Activated CD4-positive, alpha-beta T cell treated with anti-CD3 and anti-CD28 coated beads for 48 hours (primary cell): ENCODE measurements at places on chromosomes 2 and 18.

- no peak for DNase-seq
These were observed 13.9 kb downstream of the ASB18 start for GRCh38 chr2:236250286-236250685.

DNA sequence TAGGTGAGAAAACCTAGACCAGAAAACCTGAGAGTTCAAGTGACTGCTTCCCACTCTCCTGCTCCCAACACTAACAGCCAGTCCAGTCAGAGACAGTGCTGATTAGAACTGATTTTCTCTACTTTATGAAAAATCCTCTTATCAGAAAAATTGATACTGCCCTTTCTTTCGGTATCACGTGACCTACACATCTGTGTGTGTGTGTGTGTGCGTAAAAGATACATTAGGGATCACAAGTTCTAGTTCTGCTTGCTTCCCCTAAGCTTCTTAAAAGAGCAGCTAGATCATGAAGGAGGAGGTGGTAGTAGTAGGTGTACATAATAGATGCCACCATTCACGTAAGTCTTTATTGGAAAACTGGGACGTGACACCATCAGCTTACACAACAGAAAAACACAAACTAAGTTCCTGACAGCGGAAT is 1.5 kb downstream of the ARL5A start:
- DNase-seq = no peak

DNA sequence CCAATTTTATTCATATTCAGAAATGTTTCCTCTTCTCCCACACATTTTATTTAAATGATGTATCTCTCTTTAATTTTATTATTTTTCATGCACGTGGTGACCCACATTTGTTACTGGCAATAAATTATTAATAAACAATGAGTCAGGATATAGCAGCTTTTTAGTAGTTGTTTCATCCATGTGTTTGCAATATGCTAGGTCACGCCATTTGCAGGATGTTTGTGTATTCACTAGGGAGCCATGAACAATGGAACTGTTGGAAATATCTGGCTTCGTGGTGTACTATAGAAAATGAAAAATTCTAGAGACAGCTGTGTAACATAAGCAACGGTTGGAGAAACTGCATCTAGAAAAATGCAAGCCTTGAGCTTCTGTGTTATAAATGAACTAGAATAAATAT is 176.0 kb upstream of the COL3A1 start:
- no peak for DNase-seq

- no peak for DNase-seq
These were observed 87.2 kb downstream of the UXS1 start for GRCh38 chr2:106106622-106107508.

DNA sequence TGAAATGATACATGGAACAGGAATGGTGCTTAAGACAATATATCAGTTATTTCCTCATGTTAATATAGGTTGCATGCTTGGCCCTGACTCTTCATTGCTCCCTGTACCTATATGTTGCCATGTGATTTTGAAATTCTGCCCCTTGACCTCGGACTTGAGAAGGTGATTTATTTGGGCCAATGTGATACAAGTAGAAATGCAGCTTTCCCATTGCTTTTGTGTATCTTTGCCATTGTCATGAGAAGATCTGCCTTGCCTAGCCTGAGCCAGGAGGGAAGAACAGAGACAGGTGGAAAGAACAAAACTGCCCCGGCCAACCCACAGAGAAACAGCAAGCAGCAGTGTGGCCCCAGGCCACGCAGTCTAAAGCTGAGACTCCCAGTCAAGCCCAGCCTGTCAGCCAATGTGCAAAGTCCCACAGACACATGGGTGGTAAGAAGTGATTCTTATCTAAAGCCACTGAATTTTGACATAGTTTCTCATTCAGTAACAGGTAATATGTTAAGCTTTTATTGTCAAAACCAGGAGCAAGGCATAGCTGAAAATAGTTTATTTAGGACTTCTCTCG is 245.7 kb upstream of the RND3 start:
- DNase-seq = no peak

DNA sequence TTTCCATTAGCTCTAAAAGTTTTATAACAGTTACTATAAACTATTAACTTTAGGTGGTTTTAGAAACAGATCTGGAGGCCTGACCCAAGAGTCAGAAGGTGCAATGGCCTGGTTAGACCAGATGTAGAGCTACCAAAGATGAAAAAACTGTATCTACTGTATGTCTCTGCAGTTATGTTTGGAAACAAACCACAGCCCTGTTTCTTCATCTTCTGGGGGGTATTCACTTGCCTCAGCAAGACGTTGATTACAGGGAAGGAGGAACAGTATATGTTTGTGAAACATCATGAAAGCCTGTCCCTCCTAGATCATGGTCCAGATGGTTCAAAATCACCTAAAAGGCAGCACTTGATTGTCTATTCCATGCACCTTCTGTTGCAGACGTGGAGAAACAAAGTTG is 220.2 kb downstream of the SUCLG1 start:
- no peak for DNase-seq

- no peak for DNase-seq
These were observed 21.0 kb upstream of the IL37 start for GRCh38 chr2:112889976-112890375.

DNA sequence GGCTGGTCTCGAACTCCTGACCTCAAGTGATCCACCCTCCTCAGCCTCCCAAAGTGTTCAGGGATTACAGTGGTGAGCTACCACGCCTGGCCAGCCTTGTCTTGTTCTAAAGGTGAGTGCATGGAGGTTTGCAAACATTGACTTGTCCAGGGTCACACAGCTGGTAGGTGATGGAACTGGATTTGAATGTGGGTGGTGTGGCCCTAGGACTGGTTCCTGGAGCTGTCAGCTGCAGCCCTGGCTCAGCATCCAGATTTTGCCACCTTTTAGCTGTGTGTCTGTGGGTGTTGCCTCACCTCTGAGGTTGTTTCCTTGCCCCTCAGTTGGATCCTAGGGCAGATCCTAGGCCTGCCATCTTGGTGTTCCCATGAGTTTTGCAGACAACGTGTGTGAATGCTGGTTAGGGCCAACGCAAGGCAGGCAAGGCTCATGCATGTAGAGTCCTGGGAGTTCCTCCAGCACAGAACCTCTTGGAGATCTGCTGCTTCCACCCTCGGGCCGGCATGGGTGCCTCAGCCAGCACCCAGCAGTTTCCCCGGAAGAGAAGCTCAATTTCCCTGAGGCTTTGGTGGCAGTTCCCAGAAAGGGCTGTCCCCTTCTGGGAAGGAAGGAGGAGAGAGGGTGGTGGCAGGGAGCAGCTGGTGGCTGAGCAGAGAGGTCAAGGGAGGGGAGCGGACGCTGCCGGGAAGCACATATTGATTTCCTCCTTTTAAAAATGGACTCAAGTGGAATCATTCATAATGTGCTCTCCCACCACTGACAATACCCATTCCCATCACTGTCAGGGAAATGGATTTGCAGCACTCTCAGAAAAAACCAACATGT is 127.6 kb upstream of the HS6ST1 start:
- DNase-seq = no peak

GRCh38 chr2:30781451-30781850 is 25.8 kb downstream of the CAPN13 start:
- DNase-seq = no peak

DNA sequence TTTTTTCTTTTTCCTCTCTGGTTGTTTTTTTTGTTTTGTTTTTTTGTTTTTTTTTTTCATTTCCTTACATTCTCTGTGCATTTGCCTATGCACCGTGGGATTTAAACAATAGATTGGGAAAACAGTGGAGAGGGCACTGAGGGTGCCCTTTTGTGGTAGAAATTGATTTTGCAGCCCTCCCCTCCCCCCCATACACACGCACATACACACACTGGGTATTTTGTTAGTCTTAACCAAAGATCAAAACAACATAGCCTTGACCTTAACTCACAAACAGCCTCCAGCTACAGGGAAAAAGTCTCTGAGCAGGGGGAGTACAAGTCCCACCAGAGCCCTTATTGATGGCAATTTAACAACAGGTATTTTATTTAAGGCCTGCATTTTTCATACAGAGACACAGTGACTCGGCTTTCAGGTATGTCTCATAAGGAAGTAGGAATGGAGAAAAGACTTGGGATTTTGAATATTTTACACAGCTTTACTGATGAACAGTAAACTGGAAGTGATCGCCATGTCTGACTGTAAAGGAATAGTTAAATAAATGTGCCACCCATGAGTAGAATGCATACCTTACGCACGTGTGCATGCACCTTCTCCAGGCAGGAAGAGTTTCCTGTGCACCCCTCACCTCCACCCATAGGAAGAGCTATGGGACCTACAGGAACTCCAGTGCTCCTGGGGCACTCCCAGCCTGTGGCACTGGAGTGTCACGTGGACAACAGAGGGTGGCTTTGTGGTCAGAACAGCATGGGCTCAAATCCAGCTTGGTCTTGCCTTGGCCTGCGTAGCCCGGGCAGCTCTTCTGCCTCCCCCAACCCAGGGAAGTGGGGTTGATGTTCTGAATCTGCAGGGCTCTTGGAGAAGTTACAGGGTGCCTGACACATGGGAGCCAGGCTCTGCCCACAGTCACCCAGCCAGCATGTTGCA is 266.4 kb downstream of the ANAPC1 start:
- no peak for DNase-seq

GRCh38 chr2:12175323-12175722 is 428.9 kb downstream of the LPIN1 start:
- no peak for DNase-seq

- DNase-seq = no peak
These were observed 105.8 kb upstream of the CTAGE1 start for GRCh38 chr18:22523481-22523880.

GRCh38 chr18:79801641-79802040 is 3.9 kb downstream of the KCNG2 start:
- no peak for DNase-seq

GRCh38 chr2:158688721-158689120 is 106.4 kb upstream of the DAPL1 start:
- no peak for DNase-seq

DNA sequence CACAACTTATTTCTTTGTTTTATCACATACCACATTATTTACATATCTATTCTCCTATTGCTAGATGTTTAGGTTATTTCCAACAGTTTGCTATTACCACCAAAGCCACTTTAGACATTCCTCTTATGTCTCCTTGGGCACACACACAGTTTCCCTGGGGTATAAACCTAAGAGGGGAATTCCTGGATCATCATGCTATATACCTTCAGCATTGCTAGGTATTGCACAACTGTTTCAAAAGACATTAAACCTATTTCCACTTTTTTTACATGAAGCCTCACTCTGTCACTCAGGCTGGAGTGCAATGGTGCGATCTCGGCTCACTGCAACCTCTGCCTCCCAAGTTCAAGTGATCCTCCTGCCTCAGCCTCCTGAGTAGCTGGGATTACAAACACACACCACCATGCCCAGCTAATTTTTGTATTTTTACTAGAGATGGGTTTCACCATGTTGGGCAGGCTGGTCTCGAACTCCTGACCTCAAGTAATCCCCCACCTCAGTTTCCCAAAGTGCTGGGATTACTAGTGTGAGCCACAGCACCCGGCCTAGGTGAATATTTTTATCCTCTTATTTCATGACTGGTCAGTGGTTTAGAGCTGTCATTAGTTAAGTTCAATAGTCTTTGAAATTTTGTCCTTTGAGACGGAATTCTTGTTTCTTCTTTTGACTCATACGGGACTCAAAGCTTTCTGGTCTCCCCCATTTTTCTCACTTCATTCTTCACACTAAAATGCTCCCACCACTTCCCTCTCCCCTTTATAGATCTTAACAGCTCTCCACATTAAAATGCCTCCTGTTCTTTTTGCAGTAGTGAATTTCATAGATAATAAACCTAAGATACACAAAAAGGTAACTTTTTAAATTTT is 30.3 kb downstream of the SULT1C4 start:
- no peak for DNase-seq

DNA sequence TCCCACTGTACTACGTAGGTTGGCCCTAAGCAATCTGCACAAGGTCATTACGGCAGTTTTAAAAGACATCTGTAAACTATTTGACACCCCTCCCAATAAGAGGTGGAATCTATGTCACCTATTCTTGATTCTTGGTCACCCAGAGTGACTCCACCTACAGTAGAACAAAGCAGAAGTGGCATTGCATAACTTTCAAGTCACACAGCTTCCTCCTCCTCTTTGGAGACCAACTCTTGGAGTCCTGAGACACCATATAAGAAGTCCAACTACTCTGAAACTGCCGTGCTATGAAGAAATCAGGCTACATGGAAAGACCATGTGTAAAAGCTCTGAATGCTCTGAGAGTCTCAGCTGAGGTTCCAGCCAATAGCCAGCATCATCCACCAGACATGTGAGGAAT is 253.5 kb upstream of the CDH20 start:
- DNase-seq = no peak

GRCh38 chr2:105777031-105777482 is 32.3 kb downstream of the NCK2 start:
- peak; percentile 31 for DNase-seq

GRCh38 chr2:119760237-119760955 is 674 bp downstream of the PTPN4 start:
- peak; percentile 45 for DNase-seq

DNA sequence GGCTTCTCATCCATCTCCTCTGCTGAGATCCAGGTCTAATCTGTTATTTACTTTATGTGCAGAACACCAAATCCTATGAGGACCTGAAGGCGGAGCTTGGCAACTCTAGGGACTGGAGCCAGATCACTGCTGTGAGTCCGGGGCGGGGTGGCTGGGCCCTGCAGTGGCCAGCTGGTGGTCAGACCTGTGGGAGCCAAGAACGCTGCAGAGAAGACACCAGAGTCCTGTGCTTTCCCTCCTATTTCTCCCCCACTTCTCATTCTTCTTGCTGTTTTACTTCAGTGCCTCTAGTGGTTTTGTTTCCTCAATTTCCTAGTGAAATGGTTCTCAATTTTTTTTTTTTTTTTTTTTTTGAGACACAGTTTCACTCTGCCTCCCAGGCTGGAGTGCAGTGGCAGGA is 19.7 kb downstream of the VIL1 start:
- DNase-seq = no peak

- no peak for DNase-seq
These were observed 313.9 kb downstream of the CELF4 start for GRCh38 chr18:37251679-37252078.

DNA sequence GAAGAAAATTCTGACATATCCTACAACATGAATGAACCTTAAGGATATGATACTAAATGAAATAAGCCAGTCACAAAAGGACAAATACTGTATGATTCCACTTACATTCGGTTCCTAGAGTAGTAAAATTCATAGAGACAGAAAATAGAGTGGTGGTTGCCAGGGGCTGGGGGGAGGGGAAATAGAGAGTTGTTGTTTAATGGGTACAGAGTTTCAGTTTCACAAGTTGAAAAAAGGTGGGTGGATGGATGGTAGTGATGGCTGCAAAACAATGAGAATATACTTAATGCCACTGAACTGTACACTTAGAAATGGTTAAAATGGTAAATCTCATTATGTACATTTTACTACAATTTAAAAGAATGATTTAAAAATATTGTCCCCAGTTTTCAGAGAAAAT is 53.3 kb upstream of the NFU1 start:
- DNase-seq = peak; percentile 48

GRCh38 chr2:30464544-30465170 is 17.6 kb downstream of the LCLAT1 start:
- no peak for DNase-seq

GRCh38 chr2:182887093-182887492 is 20.7 kb upstream of the FRZB start:
- no peak for DNase-seq

- no peak for DNase-seq
These were observed 33.1 kb downstream of the RDH14 start for GRCh38 chr2:18527326-18527725.
